Activated naive CD4-positive, alpha-beta T cell treated with anti-CD3 and anti-CD28 coated beads for 36 hours (primary cell): ENCODE measurements at places on chromosomes 5 and 9.

GRCh38 chr9:8760000-8760767 lies 960.6 kb upstream of the DMAC1 start:
- DNase-seq: no peak

- peak; percentile 68 for DNase-seq
These were observed 516.6 kb downstream of the RAB3C start for GRCh38 chr5:59099270-59099994.

DNA sequence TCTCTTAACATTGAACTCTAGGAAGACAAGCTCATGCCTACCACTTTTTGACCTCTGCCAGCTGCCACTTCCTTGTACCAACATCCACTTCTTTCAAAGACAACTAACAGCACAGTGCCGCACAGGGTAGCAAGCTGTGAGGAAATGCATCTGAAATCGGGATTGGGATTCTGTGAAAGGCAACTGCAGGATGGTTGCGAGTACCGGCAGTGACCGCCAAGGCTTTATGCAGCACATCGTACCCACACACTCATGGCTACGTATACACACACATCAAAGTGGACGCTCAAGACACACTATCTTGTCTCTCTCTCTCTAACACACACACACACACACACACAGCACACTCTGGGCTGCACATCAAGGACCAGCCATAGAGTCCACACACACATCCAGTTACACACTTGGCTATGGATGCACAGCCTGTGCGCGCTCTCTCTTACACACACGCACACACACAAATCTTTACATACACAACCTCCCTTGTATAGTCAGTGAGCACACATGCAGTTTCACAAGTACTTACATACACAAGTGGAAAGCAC lies 964 bp downstream of the HTR4 start:
- no peak for DNase-seq

DNA sequence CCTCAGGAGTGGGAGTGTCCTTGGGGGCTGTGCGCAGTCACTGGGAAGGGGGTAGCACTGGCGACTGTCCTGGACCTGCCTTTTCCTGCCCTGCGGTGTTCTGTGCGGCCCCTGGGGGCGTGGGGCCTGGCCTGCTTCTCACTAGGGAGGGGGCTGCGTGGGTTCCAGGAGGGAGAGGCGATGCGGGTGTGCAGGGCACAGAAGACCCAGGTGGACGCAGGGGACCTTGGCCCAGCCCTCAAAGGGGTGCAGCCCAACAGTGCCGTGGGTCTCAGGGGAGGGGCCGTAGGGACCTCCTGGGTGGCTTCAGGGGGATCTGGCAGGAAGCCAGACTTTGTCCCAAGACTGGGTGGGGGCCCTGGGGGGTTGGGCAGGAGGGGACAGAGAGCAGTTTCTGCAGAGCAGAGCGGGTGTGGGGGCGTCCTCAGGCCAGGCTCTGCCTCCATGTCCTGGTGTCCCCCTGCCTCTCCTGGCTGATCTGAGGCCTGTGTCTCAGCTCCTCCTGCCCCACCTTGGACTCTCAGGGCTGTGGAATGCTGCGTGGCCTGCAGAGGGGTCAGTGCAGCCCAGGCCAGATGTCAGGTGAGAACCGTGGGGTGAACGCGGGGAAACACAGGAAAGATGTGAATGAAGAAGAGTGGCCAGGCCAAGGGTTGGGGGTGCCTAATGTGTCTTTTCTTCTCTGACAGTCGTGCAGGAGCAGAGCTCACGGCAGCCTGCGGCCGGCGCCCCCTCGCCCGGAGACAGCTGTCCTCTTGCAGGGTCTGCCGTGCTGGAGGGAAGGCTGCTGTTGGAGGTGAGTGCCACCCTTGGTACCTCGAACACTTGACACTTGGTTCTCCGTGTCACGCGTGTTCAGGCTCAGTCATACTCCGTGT lies 54.6 kb downstream of the AHRR start:
- peak; percentile 3 for DNase-seq

GRCh38 chr9:4117835-4118610 lies 181.8 kb downstream of the GLIS3 start:
- peak; percentile 62 for DNase-seq

DNA sequence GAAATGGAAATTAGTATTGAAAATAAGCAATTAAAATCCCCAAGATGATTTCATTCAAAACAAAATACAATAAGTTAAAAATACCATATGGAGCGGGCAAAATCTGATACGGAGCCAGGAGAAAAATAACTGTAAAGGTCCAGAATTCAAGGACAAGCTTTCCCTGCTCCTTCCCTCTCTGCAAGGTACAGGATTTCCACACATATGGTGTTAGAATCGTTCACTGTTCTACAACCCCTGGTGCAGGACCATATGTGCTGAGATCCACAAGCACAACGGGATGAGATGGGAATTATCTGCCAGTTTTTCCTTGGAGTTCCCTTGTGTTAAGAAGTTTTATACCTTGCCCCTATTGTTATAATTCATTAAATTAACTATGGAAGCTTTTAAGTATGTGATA lies 94.7 kb upstream of the DMAC1 start:
- no peak for DNase-seq

- DNase-seq: no peak
These were observed 2.9 kb downstream of the TPD52L3 start for GRCh38 chr9:6330958-6331634.

DNA sequence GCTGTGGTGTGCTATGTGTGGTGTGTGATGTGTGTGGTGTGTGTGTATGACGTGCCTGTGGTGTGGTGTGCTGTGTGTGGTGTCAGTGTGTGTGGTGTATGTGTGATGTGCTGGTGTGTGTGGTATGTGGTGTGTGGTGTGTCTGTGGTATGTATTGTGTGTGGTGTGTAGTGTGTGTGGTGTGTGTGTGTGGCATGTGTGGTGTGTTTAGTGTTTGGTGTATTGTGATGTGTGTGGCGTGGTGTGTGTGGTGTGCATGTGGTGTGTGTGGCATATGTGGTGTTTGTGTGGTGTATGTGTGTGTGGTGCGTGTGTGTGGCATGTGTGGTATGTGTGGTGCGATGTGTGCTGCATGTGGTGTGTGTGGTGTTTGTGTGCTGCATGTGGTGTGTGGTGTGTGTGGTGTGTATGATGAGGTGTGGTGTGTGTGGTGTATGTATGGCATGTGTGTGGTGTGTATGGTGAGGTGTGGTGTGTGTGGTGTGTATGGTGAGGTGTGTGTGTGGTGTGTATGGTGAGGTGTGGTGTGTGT lies 18.3 kb upstream of the RNU6ATAC start:
- DNase-seq: no peak

DNA sequence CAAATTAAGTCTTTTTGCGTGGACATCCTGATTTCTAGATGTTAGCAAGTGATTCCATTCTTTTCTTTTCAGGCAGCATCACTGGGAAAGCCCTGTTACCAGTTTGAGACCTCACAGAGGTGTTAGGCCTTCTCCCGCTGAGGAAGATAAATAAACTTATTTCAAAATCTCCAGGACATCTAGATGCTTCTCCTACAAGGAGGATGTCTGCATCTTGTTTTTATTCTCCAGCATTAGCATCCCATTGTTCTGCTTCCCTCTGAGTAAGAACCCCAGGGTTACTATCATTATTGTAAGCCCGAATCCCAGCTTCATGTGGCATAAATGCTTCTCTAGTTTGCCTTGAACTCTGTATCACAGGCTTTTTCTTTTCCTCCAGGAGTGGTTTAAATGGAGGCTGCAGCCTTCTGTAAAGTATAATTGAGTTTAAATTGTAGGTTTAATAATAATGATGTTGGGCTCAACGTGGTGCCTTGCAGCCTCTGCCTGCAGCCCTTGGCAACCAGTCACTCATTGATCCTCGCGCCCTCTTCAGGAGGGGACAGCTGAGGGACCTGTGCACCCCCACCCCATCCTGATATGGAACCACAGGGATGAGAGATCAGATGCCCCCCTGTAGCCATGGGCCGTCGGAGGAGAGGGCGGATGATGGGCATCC lies 114.9 kb downstream of the PDZD2 start:
- DNase-seq: no peak

DNA sequence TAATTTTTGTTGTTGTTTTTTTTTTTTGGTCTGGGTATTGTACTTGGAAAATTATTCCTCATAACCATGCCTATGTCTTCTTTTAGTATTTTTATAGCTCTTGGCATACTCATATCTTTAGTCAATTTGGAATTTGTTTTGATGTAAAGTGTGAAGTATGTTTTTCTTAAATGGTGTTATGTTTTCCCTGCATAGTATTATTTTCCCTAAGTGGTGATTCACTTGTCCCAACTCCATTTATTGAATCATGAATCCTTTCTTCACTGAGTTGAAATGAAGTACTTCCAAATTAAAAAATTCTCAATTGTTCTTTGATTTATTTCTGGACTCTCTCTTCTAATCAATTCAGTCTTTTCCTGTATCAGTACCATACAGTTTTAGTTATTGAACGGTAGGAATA lies 46.5 kb downstream of the POLK start:
- no peak for DNase-seq

- DNase-seq: no peak
These were observed 1697.1 kb downstream of the MAT2B start for GRCh38 chr5:165202519-165202910.

DNA sequence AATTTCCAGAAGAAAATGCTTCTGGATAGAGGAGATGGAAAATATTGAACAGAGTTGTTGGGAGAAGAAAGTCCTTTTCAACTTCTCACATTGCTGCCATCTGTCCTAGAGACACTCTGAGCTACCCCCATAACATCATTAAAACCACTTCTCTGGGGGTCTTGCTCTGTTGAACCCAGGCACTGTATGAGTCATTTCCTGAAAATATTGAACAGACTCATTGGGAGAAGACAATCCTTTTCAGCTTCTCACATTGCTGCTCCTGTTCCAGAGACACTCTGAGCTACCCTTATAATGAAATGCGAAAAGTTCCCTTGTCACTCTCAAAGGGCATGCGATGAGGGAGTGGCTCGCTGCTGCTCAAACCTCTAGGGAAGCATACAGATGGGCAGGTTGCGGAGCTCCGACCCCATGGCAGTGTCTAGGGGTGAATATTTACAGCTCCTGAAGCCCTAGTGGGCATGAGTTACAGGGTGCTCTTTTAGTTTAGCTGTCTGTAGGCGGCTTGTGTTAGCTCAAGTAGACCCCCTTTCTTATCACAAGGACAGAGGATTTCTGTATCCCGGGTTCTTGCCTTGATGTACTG lies 90.7 kb downstream of the CDKN2A start:
- DNase-seq: no peak

DNA sequence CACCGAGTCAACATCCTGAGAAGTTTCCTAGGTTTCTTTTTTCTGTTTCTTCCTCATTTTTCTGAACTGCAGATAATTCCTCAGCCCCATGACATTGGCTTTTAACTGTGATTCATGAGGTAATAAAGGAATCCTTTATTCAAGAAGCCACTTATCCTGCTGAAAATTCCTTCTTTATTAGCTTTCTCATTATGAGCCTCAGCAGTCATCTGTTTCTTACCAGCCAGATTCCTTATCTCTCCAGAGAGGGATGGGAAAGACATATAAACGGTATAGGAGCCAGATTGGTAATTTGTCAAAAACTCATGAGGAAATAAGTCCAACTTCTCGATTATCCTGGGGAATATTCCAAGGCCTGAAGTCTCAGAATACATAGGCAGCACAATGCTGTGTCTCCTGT lies 465.4 kb downstream of the ICE1 start:
- no peak for DNase-seq

DNA sequence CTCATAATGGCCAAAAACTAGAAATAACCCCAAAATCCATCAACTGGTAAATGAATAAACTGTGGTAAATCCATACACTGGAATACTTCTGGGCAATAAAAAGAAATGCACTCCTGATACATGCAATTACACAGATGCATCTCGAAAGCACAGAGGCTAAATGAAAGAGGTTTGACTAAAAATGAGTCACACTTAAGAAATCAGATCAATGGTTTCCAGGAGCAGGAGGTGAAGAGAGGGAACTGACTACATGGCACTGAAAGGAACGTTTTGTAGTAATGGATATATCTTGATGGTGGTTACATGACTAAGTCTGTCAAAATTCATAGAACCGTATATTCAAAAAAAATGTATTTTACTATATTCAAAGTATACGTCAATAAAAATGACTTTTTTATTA lies 42.4 kb downstream of the STRBP start:
- no peak for DNase-seq

GRCh38 chr5:104418056-104418455 lies 855.5 kb upstream of the NUDT12 start:
- no peak for DNase-seq

DNA sequence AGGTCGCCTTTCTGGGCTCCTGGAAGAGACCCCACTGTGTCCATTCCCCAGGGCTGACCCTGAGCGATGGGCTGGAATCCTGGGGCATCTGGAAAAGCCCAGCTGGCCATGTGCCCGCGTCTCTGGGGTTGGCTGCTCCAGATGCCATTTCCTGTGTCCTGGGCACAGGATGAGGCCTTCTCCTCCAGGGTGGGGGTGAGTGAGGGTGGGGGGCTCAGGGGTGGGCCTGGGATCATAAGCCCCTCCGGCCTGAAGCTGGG lies 30.7 kb downstream of the PAEP start:
- DNase-seq: no peak

DNA sequence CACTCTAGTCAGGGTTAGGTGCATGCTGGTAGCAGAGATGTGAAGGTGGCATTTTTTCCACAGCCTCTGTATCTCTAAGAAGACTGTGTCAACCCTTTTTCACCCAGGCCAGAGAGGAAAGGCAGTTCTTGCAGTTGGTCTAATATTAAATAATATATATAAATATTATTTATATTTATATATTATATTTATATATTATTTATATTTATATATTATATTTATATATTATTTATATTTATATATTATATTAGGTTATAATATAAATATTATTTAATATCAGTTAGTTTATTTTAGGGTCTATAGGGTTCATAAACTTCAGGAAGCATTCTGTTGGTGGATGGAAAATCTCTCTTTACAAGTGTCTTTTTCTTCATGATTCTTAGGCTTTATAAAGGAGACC lies 218.6 kb upstream of the DMRTA1 start:
- no peak for DNase-seq

GRCh38 chr5:131156957-131157356 lies 8.1 kb downstream of the HINT1 start:
- DNase-seq: no peak

DNA sequence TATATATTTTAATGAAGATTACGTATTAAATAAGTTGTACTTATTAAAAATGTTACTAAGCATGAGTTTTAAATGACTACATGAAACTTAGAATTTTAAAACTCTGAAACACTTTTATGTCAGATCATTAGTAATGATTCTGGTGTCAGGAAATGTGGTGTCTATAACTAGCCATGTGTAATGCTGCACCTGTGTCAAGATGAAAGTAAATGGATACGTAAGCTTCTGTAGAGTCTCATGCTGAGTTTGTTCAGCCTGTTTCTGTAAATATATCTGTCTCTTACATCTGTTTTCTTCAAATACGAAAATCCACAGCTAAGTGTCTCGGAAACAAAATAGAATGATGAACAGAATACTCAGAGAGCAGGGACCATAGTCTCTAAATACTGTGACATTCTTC lies 278.0 kb upstream of the SMC2 start:
- no peak for DNase-seq

- DNase-seq: no peak
These were observed 86.5 kb downstream of the DAP start for GRCh38 chr5:10674582-10674981.
